ENCODE measurements at places on chromosomes 1 and 21.

DNA sequence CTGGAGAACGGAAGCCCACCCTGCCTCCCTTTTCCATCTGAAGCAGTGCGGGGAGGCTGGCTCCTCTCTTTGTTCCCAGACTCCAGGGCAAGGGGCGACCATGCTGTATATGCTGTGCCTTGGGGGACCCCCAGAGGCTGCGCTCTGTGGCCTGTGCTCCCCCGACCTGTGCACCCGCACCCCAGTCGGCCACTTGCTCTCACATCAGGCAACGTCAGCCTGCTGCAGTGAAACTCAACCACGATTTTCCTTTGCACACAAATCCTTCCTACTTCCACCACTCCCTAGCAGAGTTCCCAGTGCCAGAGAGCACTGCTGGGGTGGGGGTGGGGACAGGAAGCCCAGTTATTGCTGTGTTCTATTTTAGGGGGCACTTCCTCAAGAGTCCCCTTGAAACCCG, 52.5 kb downstream of the SIM2 start:
- DNase-seq = no peak

- DNase-seq = no peak
Observed at GRCh38 chr21:25647647-25648046, 8.6 kb downstream of the JAM2 start.

DNA sequence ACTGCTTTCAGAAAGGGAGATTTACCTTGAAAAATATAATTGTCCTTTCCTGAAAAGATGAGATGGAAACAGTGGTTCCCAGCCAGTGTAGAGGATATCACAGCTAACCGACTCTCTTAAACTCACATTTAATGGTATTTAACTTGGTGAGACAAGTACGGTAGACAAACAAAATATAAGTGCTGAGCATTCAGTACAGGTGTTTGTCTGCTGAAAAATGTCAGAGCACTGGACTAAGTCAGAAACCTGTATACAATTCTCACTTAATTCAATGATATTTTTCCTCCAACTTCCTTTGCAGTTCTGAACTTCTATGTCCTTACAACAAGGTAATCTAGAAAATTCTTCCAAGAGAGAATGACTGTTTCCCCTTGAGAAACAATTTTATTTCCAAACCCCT, at the start of gene LCE1B:
Gene LCE1B, plus strand, starts transcription at position 301 of the 400 bp plus-strand sequence. CDS start 476 bp downstream, outside the sequence.
- no peak for DNase-seq

GRCh38 chr1:233025567-233025966, 75.2 kb downstream of the NTPCR start:
- DNase-seq = no peak

DNA sequence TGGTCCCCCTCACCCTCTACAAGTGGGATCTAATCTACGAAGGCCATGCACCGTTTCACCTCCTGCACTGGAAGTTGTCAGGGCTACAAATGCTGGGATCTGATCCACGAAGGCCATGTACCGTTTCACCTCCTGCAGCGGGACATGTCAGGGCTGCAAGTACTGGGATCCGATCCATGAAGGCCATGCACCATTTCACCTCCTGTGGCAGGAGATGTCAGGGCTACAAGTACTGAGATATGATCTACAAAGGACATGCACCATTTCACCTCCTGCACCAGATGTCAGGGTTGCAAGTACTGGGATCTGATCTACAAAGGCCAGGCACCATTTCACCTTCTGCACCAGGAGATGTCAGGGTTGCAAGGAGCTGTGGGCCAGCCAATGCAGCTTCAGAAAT, 7.0 kb downstream of the ALDH4A1 start:
- no peak for DNase-seq

GRCh38 chr1:4796161-4797015, 142.0 kb downstream of the AJAP1 start:
- DNase-seq = no peak

DNA sequence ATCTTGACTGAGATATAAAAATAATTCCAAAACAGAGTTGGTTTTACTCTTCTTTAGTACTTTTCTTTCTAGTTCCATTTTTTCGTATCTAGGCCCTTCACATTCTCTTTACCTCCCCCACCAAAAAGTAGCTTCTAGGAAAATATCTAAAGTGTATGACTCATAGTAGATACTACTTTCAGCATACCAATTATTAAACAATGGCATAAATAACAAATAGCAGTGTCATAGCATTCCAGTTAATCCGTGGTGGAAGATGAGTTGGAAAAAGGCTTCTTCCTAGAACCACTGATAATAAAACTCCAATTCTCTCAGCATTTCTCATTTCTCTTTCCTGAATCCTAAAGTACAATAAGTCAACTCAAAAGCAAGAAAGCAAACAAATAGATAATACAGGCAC, 859.0 kb upstream of the B3GALT2 start:
- DNase-seq = no peak

DNA sequence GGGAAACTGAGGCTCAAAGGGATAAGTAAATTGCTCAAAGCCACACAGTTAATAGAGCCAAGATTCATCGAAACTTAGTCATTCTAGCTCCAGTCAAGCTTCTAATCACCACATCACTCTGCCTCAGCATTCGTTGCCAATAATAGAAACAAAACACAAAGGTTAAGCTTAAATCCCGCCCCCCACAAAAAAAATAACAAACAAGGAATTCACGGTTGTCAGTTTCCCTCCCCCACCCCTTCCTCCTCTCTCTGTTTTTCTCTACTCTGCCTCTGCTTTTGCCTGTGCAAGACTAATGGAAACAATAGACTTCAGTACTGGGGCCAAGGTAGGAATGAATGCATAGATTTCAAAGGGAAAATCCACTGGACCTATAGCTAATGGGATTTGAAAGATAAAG, 70.7 kb upstream of the ZNF644 start:
- DNase-seq = no peak

- no peak for DNase-seq
Observed at GRCh38 chr1:214290424-214291037, 9.6 kb downstream of the SMYD2 start.

- DNase-seq = no peak
Observed at GRCh38 chr1:67336783-67337182, 29.1 kb downstream of the IL12RB2 start.

- DNase-seq = peak; percentile 52
Observed at GRCh38 chr1:1629430-1630190, 2.4 kb upstream of the MMP23B start.
